ENCODE measurements at places on chromosomes 6 and 20.

DNA sequence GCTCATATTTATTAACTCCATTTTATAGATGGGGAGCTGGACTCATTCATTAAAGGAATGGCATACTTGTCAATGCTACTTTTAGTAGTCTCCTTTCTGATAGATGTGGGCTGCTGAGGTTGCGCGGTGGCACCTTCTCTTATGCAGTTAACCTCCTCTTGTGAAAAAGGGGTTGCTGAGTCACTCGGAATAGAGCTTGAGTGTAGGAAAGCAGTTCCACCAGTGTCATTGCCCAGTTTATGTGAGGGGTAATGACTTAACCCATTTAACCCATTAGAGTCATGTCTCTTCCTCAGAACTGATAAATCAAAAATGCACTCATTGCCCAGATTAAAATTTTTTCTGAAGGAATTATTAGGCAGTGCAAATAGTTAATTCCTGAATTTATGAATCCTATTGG, 6.3 kb downstream of the MAPK14 start:
- no peak for DNase-seq

GRCh38 chr6:126134491-126134890, 148.2 kb downstream of the TRMT11 start:
- DNase-seq = no peak

- no peak for DNase-seq
These were observed 3.1 kb upstream of the AKIRIN2 start for GRCh38 chr6:87705070-87705691.

GRCh38 chr6:24100024-24100769, 25.8 kb upstream of the NRSN1 start:
- no peak for DNase-seq

GRCh38 chr6:133245422-133245903, 4.3 kb downstream of the EYA4 start:
- DNase-seq = no peak

GRCh38 chr6:1503811-1504210, 105.9 kb upstream of the FOXC1 start:
- DNase-seq = no peak

GRCh38 chr6:93243231-93243778, 176.1 kb downstream of the EPHA7 start:
- DNase-seq = no peak

GRCh38 chr6:57198926-57199636, 23.0 kb downstream of the RAB23 start:
- DNase-seq = no peak

GRCh38 chr6:135325624-135326424, 144.7 kb downstream of the MYB start:
- DNase-seq = no peak

DNA sequence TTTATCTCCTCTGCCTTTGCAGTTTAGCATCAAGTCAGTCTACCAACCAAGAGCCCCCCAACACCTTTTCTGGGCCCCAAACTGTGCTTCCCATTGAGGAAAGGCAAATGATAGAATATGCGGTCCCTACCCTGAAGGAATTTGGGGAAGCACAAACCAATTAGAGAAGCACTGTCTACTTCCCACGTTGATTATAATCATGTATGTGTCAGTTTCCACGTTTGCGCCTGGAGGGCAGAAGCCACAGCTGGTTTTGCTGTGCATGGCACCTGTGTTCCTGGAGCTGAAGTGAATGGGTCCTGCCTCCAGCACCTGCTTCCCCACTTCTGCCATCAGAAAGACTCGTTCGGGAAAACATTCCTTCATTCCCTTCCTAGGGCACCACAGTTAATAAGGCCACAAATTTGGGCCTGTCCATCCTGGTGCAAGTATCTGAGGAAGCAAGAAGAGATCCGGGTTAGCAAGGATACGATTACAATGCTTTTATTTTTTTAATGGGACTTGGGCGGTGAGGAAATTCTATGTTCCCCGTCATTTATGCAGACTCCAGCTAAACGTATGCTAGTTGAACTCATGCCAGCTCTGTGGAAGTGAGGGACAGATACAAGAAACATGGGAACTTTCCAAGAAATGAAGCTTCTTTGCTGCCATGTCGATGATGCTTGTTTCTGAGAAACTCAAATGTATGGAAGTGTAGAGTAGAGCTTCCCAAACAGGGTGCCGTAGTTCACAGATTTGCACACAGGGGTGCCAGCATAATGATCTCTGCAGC, 333.5 kb downstream of the NRN1 start:
- DNase-seq = no peak

DNA sequence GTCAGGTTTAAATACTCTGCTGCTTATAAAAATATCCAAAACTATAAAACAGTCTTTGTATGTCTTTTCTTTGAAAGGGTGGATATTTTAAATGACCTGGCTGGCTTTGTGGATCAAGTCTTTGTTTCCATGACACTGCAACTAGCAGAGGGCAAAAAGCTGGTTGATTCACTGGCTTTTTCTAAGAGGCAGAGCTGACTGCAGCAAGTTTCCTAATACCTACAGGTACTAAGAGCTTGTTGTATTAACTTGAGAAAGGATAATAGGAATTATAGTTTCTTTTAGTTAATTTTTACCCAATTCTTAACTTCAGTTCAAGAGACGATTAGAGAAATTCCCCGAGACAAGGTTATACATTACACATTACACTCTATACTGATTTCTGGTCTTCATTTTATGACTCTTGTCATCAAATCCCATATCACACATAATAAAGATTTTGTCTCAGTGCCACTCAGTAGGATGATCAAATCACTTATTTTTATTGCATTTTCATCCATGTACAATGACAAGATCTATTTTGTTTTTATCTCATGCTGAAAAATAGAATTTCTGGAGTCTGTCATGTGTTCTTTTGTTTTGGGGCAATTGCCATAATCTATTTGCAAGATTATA, 120.1 kb upstream of the RIMS1 start:
- DNase-seq = no peak

- no peak for DNase-seq
These were observed 639 bp upstream of the PPIL1 start for GRCh38 chr6:36875250-36875633.

DNA sequence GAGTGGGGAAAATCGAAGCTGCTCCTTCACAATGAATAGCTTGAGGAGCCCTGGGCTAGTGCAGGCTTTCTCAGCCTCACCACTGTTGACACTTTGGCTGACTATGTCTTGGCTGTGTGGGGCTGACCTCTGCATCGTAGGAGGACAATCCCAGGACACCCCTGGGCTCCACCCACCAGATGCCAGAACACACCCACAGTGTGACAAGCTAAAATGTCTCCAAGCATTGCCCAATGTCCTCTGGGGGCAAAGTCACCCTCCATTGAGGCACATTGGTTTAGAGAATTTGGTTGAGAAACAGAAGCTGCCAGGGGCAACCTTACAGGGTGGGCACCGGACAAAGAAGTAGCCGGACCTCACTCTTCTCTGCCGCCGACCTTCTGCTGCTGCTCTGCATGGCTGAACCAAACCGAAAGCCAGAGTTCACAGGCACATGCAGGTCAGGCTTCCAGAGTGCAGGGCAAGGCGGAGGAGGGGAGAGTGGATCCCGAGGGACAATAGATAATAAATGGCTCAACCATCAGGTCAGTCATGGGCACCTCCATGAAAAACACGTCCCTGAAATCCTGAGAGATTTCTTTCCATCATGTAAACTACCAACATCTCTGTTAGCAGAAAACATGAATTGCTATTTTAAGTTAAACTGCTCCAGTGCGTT, 189.0 kb downstream of the LRFN2 start:
- DNase-seq = no peak

DNA sequence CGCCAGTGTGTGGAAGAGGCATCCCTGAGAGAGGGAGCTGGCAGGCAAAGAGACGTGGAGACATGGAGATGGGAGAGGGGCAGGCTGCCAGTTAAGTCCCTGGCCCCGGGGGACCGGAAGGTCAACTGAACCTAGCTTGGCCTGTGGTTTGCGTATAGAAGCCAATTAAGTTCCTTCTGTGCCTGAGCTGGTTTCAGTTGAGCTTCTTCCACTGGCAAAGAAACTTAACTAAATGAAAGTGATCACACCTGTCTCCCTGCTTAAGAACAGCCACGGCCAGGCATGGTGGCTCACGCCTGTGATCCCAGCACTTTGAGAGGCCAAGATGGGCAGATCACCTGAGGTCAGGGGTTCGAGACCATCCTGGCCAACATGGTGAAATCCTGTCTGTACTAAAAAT, 26.7 kb upstream of the NNAT start:
- no peak for DNase-seq

DNA sequence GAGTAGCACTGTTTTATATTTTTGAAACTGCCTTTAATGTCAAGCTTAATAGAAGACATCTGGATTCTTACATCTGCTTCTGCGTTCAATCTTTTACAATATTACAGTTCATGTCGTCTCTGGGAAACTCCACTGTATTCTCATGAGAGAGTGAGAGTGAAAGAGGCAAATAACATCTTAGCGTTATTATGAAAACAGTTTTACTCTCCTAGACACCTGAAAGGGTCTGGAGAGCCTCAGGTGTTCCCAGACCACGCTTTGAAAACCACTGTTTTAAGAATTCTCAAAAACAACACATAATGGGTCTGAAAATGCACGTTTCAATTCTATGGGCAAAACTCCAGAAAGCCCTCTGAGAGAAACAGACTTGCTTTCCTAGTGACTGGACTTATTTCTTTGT, 63.3 kb downstream of the ARHGAP18 start:
- no peak for DNase-seq

GRCh38 chr6:108353853-108354252, 59.0 kb downstream of the AFG1L start:
- no peak for DNase-seq

DNA sequence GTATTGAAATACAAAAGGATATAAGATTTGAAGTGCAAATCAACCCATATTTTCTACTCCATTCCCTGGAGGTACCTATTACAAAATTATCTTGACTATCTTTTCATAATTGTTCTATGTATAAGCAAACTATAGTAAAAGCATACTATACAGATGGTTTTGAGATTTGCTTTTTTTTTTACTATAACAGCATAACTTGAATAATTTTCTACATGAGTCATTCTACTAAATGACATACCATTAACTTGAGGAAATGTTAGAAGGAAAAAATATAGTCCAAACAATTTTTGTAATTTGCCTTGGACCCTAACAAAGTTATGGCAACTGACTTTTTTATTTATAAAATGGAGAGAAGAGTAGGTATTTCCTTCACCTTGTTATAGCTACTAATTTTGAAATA, 472.7 kb downstream of the PKHD1 start:
- no peak for DNase-seq

- no peak for DNase-seq
These were observed 81.8 kb downstream of the JAG1 start for GRCh38 chr20:10591946-10592521.

GRCh38 chr6:18309046-18309445, 44.7 kb upstream of the DEK start:
- no peak for DNase-seq

DNA sequence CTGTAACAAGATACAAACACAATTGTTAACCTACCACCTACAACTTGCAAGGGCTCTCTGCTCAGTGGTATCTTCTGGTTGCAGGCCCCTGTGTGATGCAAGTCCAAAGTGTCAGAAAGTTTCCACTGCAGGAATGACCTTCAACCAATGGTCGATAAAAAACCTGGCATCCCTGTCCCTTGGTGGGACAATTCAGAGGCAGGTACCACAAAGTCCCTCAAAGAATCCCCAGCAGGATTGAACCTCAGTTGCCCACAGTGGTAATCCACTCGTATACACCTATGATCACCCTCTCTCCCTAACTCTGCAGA, 15.9 kb downstream of the GLO1 start:
- no peak for DNase-seq

All from H1 (cell line).